Thyroid gland (tissue), 4 donors: ENCODE measurements at places on chromosomes 12 and 14. TPM values are rescaled to one million over a fixed set of nuclear protein-coding genes. Genes with fewer than 3 reads are reported as not detected.

MARK3 gene
- 105 TPM for total RNA-seq

SVOP gene
- not detected for total RNA-seq

KRT75 gene
- total RNA-seq = not detected

ATF7IP gene
- total RNA-seq = 75.1 TPM

DEGS2 gene
- 0.54 TPM for total RNA-seq
